T-helper 2 cell treated with Interferon-gamma antibody and Interleukin-4, amounts not matched to agents 5 μg/mL and 100 μg/mL, for 36 hours (primary cell): ENCODE measurements at places on chromosomes 12 and 14.
A peak's percentile ranks its signal among the peaks of the same experiment; 100 is the strongest.

- no peak for DNase-seq
These were observed 9.5 kb downstream of the MED13L start for GRCh38 chr12:116267948-116268347.

- no peak for DNase-seq
These were observed 19.3 kb downstream of the CRADD start for GRCh38 chr12:93696462-93696861.

- DNase-seq = no peak
These were observed 424.0 kb downstream of the ZFP36L1 start for GRCh38 chr14:68368850-68369249.

- no peak for DNase-seq
These were observed 77.1 kb downstream of the FGD4 start for GRCh38 chr12:32476446-32476845.

DNA sequence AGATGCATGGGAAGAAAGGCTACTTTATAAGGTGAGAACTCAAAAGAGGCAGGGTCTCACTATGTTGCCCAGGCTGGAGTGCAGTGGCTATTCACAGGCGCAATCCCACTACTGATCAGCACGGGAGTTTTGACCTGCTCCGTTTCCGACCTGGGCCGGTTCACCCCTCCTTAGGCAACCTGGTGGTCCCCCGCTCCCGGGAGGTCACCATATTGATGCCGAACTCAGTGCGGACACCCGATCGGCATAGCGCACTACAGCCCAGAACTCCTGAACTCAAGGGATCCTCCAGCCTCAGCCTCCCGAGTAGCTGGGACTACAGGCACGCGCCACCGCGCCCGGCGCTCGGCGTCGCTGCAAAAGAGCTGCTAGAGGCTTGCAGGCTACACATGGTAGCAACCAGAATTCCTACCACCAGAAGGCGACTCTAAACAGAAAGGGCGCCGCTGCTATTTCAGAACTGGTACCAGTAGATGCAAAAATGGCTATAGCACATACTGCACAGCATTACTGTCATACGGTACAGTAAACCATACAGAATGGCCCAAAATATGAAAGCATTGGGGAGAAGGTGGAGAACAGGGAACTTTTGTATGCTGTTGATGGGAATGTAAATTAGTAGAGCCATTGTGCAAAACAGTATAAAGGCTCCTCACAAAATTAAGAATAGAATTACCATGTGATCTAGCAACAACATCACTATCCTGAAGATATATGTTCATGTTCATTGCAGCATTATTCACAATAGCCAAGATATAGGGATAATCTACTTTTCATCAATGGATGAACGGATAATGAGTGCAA is 1.2 kb upstream of the NEMF start:
- peak; percentile 70 for DNase-seq

DNA sequence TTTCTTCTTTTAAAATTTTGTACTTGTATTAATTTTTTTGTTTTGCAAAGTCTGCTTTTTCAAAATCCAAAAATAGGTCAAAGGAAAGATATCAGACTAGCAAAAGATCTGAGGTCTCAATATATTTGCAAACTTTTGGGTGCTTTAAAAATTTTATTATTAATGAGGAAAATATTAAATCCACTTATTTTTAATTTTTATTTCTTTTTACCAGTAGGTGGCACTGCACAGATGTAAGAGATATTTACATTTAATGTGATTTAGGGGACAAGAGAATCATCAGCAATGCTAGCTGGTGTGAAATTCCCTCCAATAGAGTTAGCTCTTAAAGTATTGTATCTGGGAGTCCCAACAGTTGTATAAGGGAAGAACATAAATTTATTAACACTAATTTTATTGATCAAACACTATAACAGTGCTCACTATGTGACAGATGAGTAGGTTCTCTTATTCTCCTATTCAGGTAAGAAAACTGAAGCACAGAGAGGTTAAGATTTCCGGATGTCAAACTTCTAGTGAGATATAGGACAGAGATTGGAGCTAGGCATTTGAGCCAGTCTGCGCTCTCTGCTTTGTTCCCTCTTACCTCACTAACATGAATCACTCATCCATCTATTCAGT is 30.5 kb downstream of the ALX1 start:
- DNase-seq = no peak

DNA sequence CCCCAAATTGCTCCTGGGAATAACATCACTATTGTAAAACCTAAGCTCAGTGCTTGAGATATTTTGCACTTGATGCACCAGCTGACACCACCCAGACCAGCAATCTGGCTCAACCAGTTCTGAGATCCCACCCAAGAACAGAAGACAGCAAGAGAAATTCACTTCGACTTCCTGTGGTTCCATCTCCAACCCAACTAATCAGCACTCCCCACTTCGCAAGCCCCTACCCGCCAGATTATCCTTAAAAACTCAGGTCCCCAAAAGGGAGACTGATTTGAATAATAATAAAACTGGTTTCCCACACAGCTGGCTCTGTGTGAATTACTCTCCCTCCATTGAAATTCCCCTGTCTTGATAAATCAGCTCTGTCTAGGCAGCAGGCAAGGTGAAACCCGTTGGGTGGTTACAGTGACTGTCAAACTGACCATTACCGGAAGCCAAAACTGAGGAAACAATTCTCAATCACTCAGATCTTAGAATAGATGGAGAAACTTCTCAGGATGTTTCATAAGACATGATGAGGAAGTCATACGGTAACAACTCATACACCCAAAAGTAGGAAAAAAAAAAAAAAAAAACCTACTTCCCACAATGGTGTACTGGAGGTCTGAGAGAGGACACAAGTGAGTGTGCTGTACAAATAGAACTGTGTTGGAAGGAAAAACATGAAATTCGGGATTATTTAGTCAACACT is 92.4 kb downstream of the TMTC1 start:
- DNase-seq = no peak

DNA sequence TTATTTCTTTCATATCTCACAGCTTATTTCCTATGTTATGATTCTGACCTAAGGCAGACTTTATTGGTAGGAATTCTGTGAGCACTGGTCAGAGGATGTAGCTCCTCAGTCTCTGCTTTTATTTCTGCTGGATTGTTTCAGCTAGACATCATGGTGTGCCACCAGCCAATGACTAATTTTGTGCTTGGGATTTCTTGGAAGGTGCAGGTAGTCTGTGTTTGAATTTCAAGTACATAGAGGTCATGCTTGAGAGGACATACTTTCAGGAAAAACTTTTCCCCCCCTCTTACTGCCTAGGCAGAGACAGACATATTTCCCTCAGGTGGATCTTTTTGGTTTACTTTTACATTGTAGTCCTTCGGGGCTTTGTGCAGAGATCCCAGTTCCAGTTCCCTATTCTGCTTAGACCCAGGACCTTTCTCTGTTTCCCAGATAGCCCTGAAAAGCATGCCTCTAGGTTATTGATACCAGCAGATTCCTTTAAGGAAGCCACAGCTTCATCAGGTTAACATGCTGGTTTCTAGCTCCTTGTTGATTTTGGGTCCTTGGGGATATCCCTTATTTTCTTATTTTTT is 28.6 kb downstream of the BRMS1L start:
- DNase-seq = no peak

- no peak for DNase-seq
These were observed 971.2 kb upstream of the SEL1L start for GRCh38 chr14:82504894-82505293.

DNA sequence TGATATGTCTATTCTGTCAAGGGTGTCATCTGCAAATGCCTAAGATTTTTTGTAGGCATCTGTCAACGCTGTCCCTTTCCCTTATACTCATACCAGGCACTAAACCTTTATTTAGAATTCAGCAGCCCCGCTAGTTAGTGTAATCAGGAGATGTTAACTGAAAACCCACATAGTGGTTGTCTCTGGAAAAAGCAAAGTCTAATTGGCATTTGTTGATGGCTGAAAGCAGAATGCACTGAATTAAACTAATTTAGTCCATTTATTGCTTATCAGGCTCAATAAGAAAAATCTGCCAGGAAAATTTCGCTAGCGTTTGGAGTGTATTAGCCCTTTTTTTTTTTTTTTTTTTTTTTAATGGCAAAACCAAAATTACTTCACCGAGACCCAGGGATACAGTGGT is 34.5 kb downstream of the TDP1 start:
- no peak for DNase-seq

DNA sequence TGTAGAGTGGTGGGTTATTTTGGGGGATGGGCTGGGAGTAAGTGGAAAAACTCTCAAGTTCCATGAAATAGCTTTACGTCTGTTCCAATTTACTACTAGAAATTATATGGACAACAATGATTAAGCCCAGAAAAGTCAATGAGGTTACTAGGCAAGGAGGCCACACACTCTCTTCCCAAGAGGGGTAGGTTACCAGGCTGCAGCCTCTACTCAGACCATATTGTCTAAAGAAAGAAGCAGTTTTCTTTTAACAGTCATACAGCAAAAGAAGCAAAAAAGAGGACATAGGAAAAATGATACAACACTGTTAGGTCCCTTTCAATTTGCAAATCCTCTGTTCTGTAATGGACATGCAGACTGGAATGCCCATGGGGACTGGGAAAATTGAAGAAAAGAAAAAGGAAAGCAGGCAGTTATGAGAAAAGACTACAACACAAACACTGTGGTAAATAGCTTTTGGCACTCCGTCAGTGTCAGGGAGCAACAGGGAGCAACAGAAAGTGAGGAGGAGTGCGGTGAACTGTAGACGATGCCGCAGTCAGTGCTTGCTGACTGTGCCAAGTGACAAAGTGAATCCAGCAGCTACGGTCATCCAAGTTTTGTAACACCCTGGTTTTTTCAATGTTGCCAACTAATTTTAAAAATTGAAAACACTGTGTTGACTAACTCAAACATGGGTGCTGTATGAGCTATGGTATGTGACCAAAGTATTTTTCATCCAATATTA is 39.8 kb upstream of the HMGA2 start:
- no peak for DNase-seq

- no peak for DNase-seq
These were observed 290.4 kb upstream of the TBX3 start for GRCh38 chr12:114974333-114974732.

DNA sequence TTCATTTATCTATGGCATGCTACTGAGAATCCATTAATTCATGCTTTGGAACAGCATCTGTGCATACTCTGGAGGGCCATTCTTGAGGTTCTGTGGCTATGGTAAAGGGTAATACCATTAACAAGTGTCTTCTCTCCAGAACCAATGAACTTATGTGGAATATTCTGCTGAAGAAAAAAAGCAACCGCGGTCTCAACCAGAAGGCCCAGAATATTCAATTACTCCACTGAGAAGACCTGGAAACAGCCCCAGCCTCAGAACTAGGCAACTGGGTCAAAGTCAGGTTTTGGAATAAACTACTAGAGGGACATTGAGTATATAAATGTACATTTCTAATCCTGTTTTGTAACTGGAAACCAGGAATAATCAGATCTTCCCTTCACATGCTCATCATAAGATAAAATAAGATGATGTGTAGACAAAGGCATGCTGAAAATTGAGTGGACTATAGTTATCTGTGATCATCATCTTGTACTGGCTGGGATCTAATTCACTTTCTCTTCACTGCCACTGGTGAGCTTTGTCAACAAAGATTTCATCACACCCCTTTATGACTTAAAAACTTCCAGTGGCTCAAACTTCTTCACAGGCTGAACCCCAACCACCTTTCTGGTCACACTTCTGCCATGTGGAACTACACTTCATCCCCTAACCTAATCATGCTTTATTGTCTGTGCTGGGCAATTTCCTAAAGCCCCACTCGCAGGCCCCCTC is 6.0 kb downstream of the SPTB start:
- DNase-seq = no peak

- DNase-seq = no peak
These were observed 166.1 kb upstream of the E2F7 start for GRCh38 chr12:77231501-77231918.

GRCh38 chr14:99348816-99349614 is 77.0 kb upstream of the BCL11B start:
- no peak for DNase-seq

DNA sequence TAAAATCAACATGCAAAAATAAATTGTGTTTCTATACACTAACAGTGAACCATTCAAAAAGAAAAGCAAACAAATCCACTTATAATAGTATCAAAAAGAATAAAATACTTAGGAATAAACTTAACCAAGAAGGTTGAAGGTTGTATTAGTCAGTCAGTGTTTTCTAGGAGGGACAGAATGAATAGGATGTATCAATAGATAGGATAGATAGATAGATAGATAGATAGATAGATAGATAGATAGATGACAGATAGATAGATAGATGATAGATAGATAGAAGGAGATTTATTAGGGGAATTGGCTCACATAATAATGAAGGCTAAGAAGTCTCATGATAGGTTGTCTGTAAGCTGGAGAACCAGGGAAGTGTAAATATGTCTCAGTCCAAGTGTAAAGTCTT is 37.2 kb upstream of the MON2 start:
- no peak for DNase-seq

DNA sequence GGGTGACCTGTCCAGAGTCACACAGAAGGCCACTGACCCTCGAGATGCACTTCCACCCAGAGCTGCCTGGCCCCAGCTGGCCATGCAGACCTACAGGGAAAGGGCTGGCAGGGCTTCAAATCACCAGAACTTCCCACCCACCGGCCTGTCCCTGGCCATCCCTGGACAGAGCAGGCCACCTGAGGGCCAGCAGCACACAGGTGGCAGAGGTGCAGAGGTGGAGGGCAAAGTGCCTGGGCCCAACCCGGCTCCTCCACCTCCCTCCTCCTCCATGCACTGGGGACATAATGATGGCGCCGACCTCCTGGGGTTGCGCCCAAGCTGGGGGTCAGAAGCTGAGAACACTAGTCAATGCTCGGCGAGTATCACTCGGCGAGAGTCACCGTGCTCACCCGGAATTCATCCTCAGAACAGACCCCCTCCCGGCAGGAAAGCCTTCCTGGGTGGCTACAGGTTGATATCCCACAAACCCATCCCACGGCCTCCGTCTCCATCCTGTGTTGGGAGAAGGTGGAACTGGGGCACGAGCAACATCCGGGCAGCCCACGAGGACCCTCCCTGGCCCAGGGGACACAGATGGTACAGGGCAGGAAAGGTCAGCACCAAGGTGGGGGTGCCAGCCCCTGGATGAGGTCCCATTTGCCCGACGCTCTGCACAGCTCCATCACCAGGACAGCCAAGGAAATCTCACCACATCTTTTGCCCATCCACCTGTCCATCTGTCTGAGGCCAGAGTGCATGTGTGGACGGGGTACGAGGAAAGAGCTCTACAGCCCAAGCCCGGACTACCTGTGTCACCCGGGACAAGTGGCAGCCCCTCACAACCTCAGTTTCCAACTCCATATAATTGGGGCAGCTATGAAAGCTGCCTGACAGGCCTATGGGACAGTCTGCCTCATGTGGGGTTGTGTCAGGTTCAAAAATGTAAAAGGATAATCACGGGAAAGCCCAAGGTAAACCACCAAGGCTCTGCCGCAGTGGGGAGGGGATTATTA is 10.8 kb downstream of the BEGAIN start:
- DNase-seq = no peak

GRCh38 chr12:92297932-92298696 is 152.5 kb upstream of the BTG1 start:
- DNase-seq = peak; percentile 13

DNA sequence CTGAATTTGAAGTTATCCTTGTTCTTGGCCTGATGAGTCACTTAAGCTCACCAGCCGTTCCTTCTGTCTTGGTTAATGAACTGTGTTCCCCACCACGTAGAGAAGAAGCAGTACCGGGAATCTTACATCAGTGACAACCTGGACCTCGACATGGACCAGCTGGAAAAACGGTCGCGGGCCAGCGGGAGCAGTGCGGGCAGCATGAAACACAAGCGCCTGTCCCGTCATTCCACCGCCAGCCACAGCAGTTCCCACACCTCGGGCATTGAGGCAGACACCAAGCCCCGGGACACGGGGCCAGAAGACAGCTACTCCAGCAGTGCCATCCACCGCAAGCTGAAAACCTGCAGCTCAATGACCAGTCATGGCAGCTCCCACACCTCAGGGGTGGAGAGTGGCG is 68.2 kb downstream of the FRMD6 start:
- no peak for DNase-seq

GRCh38 chr12:3962631-3963483 is 89.7 kb upstream of the PARP11 start:
- peak; percentile 67 for DNase-seq
